Natural killer cell treated with Interleukin-12 subunit alpha and Interleukin-12 subunit beta and Interleukin-15 and Interleukin-18, amount 100 ng/mL, for 72 hours (primary cell): ENCODE measurements at places on chromosomes 7 and 10.
A peak's percentile ranks its signal among the peaks of the same experiment; 100 is the strongest.

DNA sequence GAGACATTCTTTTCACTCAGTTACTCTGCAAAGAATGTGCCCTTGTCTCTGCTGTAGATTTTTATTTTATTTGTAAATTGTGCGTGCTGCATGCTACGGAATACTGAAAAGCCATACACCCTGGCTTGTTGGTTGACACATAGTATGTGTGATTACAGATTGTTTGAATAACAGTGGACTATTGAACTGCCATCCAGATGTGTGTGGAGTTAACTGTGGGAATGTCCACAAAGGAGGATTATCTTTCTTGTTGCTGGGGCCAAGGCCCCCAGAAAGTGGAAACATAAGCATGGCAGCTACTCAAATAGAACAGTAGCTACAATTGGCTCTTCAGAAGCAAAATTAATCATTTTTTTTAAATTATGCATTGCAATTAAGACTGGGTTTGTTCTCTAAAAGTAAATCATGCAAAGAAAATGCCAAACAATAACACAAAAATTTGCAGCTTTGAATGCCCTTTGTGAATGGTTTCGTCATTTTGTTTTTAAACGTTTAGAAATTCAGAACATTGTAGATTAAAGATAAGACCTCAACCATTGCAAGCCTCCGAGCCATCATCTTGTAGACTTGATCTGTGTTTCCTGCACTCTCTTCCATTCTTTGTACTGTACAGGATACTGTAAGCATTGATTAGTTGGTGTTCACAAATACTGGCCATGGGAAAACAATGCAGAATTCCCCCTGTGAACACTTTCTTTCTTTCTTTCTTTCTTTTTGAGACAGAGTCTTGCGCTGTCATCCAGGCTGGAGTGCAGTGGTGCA is 210.3 kb upstream of the TCF7L2 start:
- DNase-seq, result no peak

GRCh38 chr7:141227454-141227853 is 153.6 kb downstream of the TMEM178B start:
- no peak for DNase-seq

DNA sequence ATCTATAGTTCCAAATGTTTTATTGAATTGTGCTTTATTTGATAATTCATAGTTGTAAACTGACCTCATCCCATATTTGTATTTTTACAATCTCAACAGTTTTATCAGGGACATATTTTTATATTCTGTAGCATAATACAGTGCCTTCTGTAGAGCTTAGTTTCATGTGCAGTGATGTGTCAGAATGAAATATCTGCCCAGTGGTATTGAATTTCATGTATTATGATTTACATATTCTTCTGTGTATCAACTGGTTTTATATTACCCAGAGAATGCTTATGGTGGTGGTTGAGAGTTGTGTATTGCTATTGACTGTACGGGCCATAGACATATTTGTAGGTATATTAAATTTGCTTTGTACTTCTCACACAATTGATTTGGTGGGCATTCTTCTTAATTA is 89.9 kb downstream of the KAT6B start:
- DNase-seq, result no peak

GRCh38 chr10:77575271-77576006 is 62.2 kb downstream of the KCNMA1 start:
- no peak for DNase-seq

GRCh38 chr10:75396631-75397495 is 4.7 kb downstream of the ZNF503 start:
- peak; percentile 58 for DNase-seq

DNA sequence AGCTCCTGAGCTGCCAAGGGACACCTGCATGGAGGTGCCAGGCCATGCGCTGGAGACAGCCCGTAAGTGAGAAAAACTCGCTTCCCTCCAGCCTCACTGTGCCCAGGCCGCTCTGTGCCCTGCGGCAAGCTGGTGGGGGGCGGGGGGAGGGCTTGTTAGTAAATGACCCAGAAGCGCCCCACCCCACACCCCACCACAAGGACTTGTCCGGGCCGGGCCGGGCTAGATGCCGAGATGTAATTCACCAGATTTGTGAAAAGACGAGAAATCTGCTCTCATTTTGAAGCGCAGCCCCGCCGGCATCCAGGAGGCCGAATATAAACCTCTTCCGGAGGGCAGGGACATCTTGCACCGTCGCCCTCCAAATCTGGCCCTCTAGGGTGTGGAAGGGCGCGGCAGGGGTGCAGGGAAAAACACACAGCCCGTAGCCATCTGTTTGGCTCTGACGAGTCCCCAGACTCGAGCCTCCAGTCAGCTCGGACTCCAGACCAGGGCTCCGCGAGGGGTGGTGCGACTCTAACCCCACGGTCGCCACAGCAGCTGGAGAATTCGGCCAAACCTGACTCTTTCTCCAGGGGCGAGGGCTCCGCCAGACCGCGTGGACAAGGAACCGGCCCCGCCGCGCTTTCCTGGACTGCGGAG is 14.8 kb downstream of the TLX1 start:
- no peak for DNase-seq

GRCh38 chr7:28473571-28474281 is 61.4 kb downstream of the CREB5 start:
- no peak for DNase-seq

DNA sequence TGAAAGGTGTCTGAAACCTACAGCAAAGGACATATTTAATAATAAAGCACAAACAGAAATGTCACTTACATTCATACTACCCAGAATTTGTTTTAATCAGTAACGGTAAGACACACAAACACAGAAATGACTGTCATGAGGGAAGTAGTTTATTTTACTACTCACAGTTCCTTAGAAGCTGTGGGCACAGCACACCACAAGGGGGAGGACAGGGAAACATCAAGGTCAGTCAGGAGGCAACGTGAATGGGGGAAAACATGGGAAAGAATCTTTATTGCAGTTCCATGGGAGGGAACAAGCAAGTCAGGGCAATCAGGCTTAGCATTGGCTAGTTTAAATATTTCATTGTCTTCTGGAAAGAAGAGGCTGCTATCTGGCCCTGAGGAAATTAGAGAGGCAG is 123.8 kb upstream of the PDSS1 start:
- DNase-seq, result no peak

- DNase-seq, result no peak
Observed at GRCh38 chr10:89575031-89575430, 39.6 kb upstream of the SLC16A12 start.

GRCh38 chr10:11822026-11822756 is 965 bp upstream of the PROSER2 start:
- no peak for DNase-seq

DNA sequence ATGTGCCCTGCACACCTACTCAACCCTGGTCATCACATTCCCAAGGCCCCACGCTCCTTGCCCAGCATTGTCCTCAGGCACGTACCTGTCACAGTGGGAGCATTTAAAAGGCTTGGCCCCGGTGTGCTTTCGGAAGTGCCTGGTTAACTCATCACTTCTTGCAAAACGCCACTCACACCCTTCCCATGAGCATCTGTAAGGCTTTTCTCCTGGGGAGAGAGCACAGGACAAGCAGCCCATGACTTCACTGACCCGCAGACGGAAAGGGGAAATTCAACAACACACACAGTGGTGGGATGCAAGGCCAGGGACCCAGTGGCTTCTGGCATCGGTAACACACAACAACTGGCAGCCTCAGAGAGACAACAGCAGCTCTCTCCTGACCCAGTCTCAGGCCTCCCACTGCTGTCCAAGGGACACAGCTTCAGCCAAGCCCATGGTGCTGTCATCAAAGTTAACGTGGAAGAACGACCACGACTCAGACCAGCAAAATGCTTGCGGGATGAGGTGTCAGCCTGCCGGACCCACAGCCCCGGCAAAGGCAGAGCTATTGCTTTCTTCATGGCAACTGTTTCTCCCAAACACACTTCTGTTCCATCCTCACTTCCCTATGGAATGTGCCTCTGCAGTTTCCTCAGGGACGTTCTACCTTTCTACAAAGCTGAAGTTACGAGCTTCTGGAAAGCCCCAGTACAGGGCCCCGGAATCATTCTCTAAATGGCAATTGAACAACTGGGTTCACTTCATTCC is 4.8 kb downstream of the KLF6 start:
- DNase-seq, result no peak

DNA sequence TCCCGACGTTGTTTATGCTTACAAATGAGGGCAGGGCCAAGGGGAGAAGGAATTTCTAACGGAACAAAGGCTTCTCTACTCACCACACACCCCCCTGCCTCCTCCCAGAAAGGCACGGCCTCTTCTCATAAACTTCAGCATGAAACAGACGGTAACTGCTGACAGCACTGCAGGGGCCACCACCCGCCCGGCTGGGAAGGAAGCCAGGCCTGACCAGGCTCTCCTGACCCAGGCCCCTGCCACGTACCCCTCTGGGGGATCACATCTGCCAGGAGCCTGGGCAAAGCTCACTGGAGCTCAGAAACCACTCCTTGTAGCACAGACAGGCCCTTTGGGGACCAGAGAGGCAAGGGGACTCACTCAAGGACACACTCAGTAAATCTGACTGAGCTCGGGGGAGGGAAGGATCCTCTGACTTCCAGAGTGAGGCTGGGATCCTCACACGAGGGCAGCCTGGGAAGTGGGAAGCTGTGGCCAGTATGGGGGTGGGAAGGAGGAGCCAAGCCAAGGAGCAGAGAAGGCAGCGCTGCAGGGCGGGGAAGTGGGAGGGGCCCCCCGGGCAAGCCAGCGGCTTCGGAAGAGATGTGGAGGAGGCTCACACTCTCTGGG is 46.1 kb downstream of the ZCCHC24 start:
- no peak for DNase-seq

DNA sequence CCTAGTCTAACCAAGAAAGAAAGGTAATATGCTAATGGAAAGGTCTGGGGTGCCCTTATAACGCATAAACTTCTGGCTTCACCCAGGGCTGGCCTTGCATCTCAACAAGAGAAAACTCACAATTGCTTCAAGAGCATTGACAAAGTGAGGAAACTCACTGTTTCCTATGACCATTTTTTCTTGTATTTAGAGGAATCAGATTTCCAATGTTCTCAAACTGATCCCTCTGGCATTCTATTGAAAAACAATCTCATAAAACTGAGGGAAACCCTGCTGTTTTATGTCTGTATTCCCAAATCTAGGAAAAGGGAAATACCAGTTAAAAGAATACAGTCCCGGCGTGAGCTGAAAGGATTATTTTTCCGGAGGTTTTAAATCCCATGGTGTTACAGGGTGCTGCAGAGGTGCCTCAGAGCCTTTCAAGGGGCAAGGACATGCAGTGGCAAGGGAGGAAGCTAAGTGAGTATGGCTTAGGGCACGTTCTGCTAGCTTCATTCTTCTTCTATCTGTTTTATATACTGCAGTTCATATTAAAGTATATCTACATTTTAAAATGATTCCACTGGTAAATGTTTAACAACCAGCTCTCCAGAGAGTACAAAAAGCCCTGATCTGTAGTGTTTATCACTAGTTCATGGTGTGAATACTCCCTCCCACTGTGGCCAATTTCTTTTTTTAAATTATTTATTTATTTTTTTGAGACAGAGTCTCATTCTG is 68.7 kb downstream of the CAV1 start:
- no peak for DNase-seq

- no peak for DNase-seq
Observed at GRCh38 chr10:87578160-87578841, 73.6 kb downstream of the MINPP1 start.

GRCh38 chr10:6912929-6913328 is 332.9 kb upstream of the PRKCQ start:
- DNase-seq, result no peak

DNA sequence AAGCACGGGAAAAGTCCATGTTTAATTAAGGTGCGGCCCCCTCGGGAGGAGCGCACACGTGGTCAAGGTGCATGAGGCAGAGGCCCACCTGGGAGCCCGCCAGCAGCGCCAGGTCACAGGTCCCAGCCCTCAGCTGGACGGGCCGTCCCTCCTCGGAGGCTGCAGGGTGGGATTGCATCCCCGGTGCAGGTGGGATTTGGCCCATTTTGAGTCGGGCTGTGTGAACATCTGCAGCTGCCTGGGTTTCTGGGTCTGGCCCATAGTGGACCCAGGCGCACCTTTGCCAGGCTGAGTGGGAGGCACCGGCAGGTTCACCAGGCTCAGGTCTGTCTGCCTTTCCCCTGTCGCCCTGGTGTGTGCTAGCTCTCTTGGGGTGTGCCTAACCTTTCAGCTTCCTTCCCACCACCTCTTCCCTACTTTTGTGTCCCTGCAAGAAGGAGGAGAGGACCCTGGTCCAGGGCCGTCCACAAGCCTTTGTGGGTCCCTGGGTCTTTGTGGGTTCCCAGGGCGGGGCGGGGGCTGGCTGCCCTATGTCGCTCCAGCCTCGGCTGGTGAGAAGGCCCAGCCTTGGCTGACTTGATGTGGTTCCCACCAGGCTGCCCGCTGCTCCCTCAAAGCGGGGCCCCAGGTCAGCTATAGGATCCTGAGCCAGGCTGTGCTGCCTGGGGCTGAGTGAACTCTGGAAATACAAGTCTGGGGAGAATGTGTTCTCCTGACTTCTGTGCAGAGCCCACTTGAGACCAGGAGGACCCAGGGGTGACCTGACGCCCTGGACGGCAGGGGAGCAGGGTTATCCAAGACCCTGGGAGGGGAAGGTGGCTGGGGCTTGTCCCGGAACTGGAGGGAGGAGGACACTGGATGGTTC is 186.7 kb upstream of the SHH start:
- no peak for DNase-seq

DNA sequence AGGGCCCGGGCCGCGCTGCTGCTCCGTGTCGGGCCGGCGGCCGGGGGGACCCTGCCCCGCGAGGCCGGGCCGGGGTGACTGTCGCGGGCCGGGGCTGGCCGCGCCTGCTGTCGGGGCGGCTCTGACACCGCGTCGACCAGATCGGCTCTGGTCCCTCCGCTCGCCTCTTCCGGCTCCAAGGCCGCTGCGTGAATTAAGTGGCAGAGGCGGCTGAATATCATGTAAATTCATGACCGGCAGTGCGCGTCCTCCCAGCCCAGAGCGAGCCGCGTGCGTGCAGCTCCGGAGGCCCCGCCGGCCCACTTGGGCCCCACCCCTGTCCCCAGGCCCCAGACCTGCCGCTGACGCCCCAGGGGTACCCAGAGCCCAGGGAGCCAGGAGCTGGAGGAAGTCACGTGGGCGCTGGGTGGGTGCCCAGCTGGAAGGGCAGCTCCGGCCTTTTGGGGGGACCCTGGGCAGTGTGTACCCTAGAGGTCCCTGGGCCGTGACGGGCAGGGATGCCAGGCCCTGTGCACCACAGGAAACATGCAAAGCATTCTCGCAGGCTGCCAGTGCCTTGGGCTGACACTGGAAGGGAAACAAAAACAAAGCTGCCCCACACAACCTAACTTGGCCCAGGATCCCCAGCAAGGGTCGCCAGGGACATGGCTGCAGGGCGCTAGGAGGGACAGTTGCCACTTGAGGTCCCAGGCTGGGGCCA is 584.0 kb upstream of the MKI67 start:
- no peak for DNase-seq

- no peak for DNase-seq
Observed at GRCh38 chr7:145216866-145217265, 381.0 kb upstream of the TPK1 start.
